Natural killer cell (primary cell): ENCODE measurements at places on chromosomes 7 and 10.

DNA sequence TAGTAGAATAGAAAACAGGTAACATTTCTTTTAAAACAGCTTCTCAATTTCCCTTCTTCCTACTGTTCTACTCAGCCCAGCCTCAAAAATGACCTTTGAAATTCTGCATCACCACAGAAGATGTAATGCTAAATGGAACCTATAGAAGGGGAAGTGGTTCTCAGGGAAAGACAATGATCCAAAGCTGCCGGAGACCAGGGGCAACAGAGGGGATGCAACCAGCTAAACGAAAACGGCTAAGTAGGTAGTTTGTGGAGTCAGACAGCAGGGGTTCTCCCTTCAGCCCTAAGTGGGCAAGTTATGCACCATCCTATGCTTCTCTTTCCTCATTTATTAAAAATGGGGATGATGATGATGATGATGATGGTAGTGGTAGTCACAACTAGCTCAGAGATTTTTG, 214.3 kb downstream of the ELMO1 start:
- no peak overlapping the region for H3K27ac ChIP-seq
- H3K27me3 ChIP-seq = no peaks in the 10 kb centered on the region
- DNase-seq = no peak
- H3K4me1 ChIP-seq = no peaks in the 10 kb centered on the region

DNA sequence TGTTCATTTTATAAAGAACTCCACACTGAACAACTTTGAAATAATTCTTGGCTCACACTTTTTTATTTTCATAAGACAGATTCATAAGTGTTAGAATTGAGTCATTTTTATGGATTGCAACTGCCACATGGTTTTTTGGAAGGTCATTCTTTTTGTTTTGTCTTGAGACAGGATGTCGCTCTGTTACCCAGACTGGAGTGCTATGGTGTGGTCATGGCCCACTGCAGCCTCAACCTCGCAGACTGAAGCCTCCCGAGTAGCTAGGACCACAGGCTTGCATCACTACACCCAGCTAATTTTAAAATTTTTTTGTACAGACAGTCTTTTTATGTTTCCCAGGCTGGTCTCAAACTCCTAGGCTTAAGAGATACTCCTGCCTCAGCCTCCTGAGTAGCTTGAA, 20.3 kb downstream of the BMS1 start:
- no peak for DNase-seq
- no peak overlapping the region for H3K27ac ChIP-seq
- H3K36me3 ChIP-seq = peaks cover 76% of the 10 kb centered on the region
- no peaks in the 10 kb centered on the region for H3K27me3 ChIP-seq

GRCh38 chr10:69650589-69651261, 20.7 kb downstream of the FAM241B start:
- no peak overlapping the region for H3K4me3 ChIP-seq
- H3K27ac ChIP-seq = no peak overlapping the region
- peaks cover 20% of the 10 kb centered on the region for H3K4me1 ChIP-seq

DNA sequence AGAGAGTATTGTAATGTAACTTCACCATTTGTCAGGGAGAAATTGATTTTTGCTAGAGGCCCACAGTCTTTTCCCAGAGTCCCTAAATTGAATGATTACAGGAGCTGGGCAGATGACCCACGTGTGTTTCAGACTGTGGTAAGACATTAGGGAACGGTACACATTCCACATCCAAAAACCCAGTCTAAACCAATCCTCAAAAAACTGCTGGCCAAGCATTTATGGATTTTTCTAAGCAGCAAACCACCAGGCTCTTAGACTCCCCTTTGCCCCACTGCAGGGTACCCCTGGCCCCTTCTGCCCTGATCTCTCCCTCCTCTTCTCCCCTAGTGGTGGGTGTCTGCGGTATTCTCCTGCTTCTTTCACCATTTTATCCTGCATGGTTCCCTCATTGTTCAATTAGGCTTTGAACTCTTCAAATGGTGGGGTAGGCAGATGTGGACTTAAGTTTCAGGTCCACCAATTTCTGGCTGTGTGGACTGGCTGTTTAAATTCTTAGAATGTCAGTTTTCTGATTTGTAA, 135.5 kb upstream of the SORCS3 start:
- no peak overlapping the region for H3K27ac ChIP-seq
- no peaks in the 10 kb centered on the region for H3K27me3 ChIP-seq
- H3K4me3 ChIP-seq = no peak overlapping the region

- no peaks in the 10 kb centered on the region for H3K27me3 ChIP-seq
- no peaks in the 10 kb centered on the region for H3K4me1 ChIP-seq
- H3K27ac ChIP-seq = no peak overlapping the region
- no peaks in the 10 kb centered on the region for H3K36me3 ChIP-seq
- DNase-seq = no peak
Observed at GRCh38 chr7:97342512-97342911, 225.0 kb downstream of the SDHAF3 start.

- H3K36me3 ChIP-seq = no peaks in the 10 kb centered on the region
- H3K4me1 ChIP-seq = no peaks in the 10 kb centered on the region
- no peak for DNase-seq
- H3K27me3 ChIP-seq = no peaks in the 10 kb centered on the region
- no peak overlapping the region for H3K4me3 ChIP-seq
Observed at GRCh38 chr10:74335501-74335900, 184.5 kb downstream of the ADK start.

GRCh38 chr7:6254866-6255265, 17.6 kb downstream of the CYTH3 start:
- H3K27me3 ChIP-seq = no peaks in the 10 kb centered on the region
- no peak overlapping the region for H3K4me3 ChIP-seq
- DNase-seq = no peak
- H3K27ac ChIP-seq = no peak overlapping the region
- peaks cover 31% of the 10 kb centered on the region for H3K4me1 ChIP-seq
- H3K36me3 ChIP-seq = no peaks in the 10 kb centered on the region

GRCh38 chr10:80908611-80909010, 370.9 kb downstream of the SH2D4B start:
- H3K4me1 ChIP-seq = no peaks in the 10 kb centered on the region
- no peak overlapping the region for H3K27ac ChIP-seq
- no peak for DNase-seq
- no peak overlapping the region for H3K4me3 ChIP-seq
- H3K27me3 ChIP-seq = no peaks in the 10 kb centered on the region
